ENCODE measurements at places on chromosomes 11 and 22.

- no peak for DNase-seq
Observed at GRCh38 chr11:116420770-116421528, 351.8 kb downstream of the BUD13 start.

DNA sequence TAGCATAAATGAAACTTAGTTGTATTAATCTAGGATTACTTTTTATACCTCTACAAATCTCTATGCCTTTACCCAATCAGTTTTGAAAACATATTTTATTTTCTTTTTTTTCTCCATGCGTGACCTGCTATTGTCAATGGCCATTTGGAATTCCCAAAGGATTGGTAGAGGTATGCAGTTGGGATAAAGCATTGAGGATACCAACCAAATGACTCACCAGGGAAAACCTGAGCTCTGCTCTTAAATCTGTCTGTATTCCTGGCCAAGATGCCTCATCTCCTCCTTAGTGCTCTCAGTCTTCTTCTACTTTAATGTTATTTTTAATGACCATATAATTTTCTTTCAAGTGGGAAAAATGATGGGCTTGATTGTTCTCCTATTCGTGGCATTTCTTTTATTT lies 61.9 kb downstream of the EHF start:
- no peak for DNase-seq

DNA sequence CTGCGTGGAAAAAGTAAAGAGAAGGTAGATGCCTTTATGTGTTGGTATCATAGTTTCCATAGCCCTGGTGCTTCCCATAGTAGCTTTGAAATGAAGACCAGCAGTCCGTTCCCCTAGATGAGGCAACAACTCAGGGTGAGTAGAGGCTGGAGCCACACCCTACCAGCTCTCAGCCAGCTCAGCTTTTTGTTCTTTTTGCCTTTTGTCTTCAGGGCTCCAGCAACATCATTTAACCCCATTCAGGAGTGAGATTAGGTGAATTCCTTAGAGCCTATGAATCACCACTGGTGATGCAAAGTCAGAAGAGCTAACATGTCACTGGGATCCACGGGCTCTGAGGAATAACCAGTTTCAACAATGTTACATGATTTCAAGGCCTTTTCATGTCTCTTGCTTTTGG lies 14.0 kb upstream of the SESN3 start:
- no peak for DNase-seq

DNA sequence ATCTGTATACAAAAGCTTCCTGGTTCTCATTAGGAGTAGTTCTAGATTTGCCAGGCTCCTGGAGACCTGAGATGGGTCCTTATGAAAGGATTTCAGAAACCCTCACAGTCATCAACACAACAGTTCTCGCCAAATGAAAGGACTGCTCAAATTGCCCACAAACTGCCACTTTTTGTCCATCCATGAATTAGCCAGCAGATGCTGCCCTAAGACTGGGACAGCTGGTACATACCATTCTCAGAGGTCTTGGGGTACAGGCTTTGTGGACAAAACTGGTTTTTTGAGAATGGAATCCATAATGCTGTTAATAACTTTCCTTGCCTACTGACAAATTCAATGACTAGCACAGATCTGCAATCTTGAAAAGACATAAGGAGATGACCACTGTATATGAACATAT lies 23.4 kb upstream of the BDNF start:
- no peak for DNase-seq

- DNase-seq = peak; percentile 68
Observed at GRCh38 chr11:68328374-68329091, 16.1 kb downstream of the LRP5 start.

DNA sequence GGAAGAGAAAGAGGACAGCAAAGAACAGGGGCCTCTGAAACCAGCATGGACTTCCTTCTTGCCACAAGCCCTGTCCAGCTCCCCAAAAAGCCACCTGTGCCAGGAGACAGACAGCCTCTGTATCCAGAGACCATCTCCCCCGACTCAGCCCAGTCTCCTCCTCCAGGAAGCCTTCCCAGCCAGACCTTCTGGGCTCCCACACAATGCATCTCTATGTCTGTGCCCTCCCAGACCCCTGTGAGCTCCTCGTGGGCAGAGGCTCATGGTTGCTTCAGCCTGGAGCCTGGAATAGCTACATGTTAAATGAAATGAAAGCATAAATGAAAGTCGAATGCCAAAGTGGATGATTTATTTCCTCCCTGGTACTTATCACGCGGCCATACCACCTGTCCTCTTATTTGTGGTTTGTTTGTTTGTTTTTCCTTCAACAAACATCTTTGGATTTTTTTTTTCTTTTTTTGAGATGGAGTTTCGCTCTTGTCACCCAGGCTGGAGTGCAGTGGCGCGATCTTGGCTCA lies 7.3 kb upstream of the ARAP1 start:
- DNase-seq = no peak

GRCh38 chr11:6233984-6234386 lies 451 bp downstream of the FHIP1B start:
- DNase-seq = no peak

GRCh38 chr22:26608129-26608528 lies 9.7 kb downstream of the CRYBB1 start:
- DNase-seq = no peak

DNA sequence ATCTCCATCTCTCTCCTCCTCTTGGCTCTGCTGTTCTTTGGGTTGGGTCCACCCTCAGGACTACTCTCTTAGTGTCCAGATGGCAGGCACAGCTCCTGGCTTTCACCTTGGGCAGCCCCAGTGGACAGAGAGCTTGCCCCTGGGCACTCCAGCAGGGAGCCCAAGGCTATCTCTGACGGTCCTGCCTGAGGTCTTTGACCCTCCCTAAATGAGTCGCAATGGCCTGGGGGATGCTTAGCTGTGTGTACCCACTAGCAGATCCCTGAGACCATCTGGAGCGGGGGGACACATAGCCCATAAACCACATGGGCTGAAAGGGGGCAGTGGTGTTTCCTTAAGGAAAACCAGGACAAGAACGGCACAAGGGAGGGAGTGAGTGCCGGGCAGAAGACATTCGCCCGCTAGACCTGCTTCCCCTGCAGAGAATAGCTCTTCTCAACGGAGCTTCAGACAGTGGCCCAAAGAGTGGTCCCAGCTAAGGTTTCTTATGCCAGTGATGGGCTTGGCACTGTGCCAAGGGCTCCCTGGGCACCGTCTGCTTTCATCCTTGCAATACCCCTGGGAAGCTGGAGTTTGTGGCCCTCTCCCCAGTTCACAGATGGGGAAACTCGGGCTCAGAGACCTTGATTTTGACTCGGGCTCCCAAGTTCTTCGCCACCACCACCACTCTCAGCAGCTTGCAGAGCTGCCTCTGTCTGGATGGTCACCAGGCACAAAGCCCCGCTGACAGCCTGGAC lies 53.9 kb upstream of the ANO1 start:
- DNase-seq = no peak

DNA sequence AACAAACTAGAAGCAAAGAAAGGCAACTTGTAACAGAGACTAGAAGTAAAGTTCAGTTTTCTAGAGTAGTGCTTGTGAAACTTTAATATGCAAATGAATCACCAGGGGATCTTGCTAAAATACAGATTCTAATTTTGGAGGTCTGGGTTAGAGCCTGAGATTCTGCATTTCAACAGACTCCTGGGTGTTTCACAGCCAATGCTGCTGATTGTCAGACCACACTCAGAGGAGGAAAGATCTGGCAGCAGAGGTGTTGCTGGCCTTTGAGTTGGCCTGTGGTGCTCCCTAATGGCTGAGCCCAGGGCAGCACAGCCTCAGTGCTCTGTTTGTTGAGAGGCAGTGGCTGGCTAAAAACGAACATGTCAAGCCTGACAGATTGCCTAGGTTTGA lies 5.4 kb downstream of the CRY2 start:
- DNase-seq = no peak

GRCh38 chr11:130109386-130109785 lies 39.7 kb downstream of the APLP2 start:
- DNase-seq = no peak

GRCh38 chr22:27298332-27298731 lies 503.2 kb downstream of the MN1 start:
- no peak for DNase-seq

DNA sequence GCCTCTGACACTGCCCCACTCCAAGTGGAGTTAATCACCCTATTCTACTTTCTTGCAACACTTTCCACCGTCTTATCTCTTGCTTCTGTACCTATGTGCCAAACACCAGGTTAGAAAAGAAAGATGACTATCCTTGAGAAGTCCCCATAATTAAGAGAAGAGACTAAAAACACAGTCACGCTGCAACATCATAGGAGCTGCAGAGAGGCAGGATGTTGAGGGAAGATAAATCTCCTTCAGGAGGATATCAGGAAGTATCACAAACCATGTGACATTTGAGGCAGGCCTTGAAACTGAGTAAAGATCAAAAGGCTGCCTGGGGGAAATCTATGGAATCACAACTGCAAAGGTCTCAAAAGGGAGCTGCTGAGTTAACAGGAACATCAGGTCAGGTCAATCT lies 24.8 kb downstream of the GAB2 start:
- DNase-seq = no peak

GRCh38 chr11:95078526-95078925 lies 11.1 kb upstream of the ENDOD1 start:
- no peak for DNase-seq

GRCh38 chr11:121936370-121936769 lies 179.6 kb downstream of the BLID start:
- no peak for DNase-seq

DNA sequence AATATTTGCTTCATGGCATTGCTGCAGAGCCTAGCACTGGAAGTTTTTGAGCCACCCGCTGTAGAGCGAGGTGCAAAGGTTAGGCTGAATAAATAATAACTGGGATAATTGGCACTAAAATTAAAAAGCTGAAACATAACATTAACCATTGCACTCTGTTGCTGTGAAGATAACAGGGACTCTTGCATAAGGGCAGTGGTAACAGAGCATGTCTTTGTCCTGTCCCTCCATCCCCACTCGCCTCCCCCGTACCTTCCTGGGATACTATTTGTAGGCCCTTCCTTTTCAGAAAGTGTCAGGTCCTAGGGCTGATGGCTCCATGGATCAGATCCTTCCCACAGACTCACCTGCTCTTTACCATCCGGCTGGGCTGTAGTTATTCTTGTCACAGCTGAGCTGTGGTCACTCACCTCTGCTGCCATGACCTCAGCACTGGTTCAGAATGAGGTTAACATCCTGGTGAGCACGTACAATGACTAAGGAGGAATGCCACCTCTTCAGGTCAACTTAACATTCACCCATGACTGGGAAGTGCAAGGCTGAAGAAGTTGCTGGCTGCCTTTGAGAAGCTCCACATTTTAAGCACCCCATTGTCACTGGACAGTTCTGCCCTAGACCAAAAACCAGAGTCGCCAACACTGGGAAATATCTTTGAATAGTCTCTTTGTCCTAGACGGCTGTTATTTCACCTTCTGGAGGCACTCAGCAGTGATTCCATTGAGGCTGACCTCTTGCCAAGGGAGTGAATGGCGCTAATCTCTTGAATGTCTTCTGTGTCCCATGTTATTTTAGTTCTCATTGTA lies 103.2 kb upstream of the KIRREL3 start:
- DNase-seq = no peak

GRCh38 chr11:61283613-61284012 lies 11.5 kb downstream of the VWCE start:
- no peak for DNase-seq

DNA sequence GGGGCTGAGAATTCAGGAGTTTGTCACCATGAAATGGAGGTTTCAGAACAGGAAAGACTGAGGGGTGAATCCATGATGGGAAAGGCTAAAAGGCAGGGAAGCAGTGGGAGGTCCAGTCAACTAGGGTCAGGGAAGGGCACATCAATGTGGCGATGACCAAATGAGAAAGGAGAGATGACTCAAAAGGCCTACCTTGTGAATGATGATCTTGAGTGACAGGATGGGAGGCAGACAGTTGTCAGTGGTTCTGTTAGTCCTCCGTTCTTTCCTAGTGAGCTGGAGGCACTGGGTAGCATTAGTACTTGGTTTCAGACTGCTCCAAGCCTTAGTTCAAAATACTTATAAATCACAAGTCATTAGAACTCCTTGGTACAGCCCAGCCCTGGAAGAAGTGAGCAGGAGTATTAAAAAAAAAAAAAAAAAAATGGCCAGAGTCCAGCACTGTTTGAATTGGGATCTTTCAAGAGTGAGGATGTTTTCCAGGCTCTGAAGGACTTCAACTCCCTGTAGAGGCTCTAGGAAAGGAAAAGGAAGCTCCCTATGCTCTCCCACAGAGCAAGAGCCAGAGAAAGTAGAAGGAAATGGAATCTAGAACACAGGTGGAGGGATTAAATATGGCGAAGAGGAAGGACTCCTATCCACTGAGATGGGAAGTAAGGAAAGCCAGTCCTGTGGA lies 8.3 kb upstream of the DCHS1 start:
- no peak for DNase-seq

DNA sequence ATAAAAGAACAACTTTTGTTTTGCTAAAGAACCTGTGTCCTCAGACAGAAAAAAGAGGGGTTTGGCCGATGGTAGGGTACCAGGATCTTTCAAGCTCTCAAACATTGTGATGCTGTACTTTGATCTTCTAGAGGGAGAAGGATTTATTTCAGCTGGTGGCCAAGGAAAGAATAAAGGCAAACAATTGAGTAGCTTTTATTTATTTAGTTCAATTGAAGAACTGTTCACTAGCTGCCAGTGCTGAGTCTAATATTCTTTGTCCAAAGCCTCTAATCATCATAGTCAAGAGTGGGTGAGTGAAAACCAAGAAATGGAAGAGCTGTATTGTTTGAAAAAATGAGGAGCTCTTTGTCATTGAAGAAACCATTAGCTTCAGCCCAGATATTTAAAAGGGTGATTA lies 138.4 kb downstream of the FAT3 start:
- no peak for DNase-seq

DNA sequence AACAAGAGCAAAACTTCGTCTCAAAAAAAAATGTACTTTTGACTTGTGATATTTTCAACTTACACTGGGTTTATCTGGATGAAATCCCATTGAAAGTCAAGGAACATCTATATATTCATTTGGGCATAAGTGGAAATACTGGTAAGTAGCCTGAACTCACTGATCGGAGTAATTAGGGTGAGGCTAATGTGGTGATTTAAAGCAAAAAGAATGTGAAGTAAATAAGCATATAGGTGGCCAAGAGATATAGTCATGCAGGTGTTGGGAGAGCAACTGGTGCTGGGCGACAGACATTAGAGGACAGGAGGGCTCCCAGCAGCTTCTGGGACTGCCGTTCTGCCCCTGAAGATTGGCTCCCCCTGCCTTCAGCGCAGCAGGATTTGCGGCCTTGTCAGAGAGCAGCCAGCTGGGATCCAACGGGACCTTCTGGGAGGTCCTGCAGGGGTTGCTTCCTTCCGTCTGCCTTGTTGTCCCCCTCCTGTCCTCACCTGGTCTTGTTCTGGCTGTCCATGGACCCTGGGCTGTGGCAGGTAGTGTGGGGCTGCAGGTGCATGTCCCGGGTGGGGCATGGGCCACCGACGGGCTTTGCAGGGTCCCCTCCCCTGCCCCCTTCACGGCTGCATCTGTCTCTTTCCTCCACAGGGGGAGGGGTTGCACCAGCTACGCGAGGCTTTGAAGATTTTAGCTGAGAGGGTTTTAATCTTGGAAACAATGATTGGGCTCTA lies 14.1 kb downstream of the RHBDD3 start:
- no peak for DNase-seq

GRCh38 chr11:7004482-7004881 lies 15.7 kb downstream of the ZNF214 start:
- DNase-seq = no peak

GRCh38 chr11:36467012-36467411 lies 43.1 kb downstream of the TRAF6 start:
- DNase-seq = no peak
